ENCODE measurements at places on chromosomes 3 and 15.

DNA sequence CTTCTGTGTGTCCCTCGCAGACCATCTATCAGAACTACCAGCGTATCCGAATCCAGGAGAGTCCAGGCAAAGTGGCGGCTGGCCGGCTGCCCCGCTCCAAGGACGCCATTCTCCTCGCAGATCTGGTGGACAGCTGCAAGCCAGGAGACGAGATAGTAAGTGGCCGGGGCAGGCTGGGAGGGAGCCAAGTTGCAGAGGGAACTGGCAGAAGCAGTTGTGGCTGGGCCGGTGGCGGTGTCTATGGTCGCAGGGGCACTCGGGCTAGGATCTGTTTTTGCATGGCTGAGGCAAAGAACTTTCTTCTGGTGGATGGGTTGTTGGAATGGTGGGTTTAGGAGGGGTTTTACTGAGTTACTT lies 10.1 kb downstream of the MCM2 start:
- no peak for DNase-seq

DNA sequence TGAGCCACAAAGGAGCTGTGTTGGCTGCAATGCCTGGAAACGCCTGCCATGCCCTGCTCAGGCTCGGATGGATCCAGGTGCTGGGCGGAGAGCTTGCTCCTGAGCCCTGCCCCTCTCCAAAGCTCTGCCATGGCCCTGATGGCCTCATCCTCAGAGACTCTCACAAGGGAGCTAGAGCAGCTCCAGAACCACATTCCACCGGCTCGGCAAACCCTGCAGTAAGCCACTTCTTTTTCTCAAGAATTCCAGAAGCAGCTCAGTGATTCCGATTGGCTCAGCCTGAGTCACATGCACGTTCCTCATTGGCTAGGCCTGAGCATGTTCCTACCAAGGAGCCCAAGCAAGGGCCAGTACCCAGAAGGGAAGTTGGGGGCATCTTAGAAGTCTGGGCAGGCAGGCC lies 24.8 kb downstream of the TPRA1 start:
- no peak for DNase-seq

GRCh38 chr3:18334837-18335601 lies 90.1 kb downstream of the SATB1 start:
- DNase-seq = no peak

DNA sequence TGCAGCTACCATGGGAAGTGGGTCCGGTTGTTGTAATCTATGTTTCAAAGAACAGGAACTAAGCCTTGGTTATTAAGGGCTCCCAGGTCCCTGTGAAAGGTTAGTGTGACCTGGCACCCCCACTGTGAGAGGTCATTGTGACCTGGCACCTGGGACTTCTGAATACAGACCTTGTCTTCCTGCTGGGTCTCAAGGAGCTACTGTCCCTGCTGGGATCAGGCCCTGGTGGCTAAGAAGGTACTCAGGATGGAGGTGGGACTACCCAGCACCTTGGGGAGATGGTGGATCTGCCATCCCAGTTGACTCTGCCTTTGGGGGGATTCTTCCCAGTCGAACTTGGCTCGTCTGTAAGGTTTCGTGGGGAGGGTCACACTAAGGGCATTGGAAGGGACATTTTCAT lies 10.3 kb upstream of the SLCO2A1 start:
- DNase-seq = no peak
